NCI-H2081 treated with DMSO at 0.1 percent for 48 hours (cell line): ENCODE measurements at places on chromosomes 13 and 19.

GRCh38 chr19:13622766-13623715 is 116.8 kb upstream of the CACNA1A start:
- DNase-seq = no peak

DNA sequence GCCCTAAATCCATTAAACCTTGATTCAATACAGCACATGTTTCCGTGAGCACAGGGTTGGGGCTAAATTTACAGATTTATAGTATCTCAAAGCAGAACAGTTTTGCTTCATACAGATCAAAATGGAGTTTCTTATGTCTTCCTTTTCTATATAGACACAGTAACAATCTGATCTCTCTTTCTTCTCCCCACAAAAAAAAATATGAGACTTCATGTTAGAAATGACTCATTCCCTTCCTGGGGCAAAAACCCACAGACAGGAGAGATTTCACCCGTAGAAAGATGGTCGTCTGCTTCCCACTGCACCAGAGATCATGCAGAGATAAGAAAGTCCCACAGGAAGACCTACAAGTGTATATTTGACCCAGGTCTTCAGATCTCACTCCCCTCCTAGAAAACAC is 7.7 kb upstream of the ZNF611 start:
- DNase-seq = no peak

- DNase-seq = no peak
Measured at GRCh38 chr13:76825430-76825829, 60.8 kb downstream of the KCTD12 start.

- DNase-seq = no peak
Measured at GRCh38 chr19:15123900-15124299, 16.7 kb downstream of the SYDE1 start.

- DNase-seq = no peak
Measured at GRCh38 chr19:47024502-47024901, 4.9 kb downstream of the NPAS1 start.

DNA sequence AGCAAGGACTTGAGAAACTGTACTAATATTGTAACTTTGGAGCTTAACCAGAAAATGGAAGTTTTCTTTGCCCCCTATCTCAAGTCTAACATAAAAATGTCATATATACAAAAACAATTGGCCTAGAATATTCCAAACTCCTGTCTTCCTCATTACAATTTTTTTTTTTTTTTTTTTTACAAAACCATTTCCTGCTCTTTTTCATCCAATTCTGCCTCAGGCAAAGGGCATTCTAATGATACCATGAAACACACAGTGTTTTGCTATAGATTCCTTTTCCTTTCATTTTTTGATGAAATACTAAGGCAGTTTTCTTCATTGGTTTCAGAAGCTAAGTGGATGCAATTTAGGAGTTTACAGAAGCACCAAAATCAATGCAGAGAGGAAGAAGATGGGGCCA is 119.7 kb downstream of the LHFPL6 start:
- no peak for DNase-seq

DNA sequence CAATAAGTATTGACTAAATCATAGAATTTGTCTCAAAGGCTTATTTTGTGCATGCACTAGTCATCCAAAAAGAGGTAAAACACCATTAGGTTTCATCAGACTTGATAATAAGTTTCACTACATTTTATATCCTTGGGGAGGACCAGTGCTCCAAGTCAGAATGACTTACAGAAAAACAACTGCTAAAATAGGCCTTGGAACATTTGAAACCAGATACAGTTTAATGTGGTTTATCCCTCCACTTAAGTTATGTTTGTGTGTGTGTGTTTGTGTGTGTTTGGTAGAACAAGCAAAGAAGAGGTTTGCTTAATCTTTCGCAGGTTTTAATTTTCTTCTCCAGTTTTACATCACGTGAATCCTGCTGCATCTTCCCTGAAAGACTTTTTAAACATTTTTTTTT is 570.9 kb downstream of the PCDH9 start:
- DNase-seq = no peak

DNA sequence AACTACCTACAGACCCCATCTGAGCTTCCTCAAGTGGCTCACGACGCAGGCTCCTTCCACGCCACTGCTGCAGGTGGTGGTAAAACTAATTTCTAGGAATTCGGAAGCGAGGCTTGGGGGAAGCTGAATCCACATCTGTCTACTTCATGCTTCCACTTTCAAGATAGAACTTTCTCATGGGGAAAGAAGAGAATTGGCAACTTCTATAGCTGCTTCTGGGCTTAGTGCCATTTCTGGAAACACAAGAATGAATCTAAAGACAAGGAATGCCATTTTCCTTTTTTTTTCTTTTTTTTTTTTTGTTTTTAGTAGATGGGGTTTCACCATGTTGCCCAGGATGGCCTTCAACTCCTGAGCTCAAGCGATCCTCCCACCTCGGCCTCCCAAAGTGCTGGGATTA is 2.8 kb upstream of the NLRP12 start:
- DNase-seq = no peak

DNA sequence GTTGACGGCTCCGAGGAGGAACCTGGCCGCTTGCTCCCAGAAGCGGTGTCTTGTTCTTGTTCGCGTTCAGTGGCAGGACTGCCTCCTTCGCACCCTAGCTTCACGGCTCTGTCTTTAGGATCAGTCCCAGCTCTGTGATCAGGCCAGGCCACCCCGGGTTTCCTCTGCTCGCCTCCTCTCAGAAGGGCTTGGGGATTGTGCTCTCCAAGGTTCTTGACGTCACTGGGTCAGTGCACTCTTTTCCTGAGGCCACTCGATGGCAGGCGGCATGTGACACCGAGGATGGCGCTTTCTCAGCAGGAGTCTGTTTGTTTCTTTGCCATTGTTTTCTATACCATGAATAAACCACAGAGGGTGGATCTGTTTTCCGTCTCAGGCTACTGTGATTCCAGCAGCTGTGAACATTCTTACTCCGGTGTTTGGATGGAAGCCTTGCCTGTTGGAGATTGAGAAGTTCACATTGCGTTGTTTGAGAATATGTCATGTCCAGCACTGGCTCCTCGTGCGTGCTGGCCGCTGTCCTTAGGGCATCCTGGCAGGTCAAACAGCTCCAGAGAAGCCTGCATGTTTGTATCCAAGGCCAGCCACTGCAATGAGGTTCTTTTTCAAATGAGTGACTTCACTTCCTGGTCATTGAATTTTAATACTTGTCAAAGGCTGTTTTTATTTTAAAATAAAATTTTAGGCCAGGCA is 44.5 kb downstream of the SLC7A9 start:
- DNase-seq = no peak

- DNase-seq = peak; percentile 3
Measured at GRCh38 chr19:3687774-3688706, 12.2 kb downstream of the PIP5K1C start.

DNA sequence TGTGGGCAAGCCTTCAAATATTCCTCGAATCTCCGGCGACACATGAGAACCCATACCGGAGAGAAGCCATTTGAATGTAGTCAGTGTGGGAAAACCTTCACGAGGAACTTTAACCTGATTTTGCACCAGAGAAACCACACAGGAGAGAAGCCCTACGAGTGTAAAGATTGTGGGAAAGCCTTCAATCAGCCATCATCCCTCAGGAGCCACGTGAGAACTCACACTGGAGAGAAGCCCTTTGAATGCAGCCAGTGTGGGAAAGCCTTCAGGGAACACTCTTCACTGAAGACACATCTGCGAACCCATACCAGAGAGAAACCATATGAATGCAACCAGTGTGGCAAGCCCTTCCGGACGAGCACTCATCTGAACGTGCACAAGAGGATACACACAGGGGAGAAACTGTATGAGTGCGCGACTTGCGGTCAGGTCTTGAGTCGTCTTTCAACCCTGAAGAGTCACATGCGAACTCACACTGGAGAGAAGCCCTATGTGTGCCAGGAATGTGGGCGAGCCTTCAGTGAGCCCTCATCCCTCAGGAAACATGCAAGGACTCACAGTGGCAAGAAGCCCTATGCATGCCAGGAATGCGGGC is 28.8 kb downstream of the ZNF333 start:
- no peak for DNase-seq

DNA sequence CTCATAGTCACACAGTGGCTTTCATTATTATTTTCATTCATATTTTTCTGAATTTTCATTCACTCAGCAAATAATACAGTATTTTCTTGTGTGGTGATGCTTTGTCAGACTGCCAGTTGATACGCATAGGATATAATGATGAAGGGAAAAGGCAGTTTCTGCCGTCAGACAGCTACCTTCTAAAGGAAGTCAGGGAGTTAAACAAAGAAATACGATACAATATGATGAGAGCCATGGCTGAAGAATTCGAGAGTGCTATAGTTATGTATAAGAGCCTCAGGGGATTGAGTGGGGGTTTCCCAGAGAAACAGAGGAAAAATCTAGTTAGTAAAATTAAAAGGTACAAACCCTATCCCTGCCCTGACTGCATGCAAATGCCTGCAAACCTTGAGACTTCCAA is 479.1 kb downstream of the OLFM4 start:
- no peak for DNase-seq

DNA sequence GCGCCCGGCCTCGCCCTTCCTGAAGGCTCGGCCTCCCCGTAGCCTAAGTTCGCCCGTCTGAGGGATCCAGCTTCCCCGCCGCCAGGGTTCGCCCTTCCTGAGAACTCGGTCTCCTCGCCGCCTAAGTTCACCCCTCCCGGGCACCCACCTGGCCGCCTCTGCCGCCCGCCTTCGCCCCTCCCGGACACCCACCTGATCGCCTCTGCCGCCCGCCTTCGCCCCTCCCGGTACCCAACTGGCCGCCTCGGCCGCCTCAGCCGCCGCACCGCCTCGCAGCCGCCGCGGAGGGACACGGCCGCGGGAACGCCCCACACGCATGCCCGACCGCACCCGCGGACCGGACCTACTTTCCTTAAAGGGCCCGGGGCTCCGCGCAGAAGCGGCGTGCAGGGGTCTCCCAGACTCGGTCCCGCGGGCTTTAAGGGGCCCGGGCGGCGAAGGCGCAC is at the start of gene MOB3A:
TSS of gene MOB3A (minus strand) at position 293 of the 446 bp plus-strand sequence. CDS start 17,766 bp downstream, outside the sequence.
- peak; percentile 76 for DNase-seq

- DNase-seq = no peak
Measured at GRCh38 chr13:101627556-101627943, 175.1 kb downstream of the ITGBL1 start.

DNA sequence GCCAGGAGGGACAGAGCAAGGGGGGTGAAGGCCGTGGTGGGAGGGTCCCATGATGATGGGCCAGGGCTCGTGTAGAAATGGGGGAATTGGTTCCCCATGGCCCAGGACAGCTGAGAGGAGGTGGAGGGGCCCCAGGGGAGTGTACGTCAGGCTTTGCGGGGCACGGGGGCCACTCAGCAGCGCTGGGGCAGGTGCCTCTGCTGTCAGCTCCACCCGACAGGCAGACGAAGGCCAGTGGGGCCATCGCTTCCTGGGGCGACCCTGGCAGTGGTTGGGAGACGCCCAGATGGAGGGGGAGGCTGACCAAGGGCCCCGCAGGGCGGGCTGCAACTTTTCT is 1.9 kb upstream of the TEKTIP1 start:
- DNase-seq = no peak

- no peak for DNase-seq
Measured at GRCh38 chr13:101942038-101942437, 459.8 kb downstream of the FGF14 start.

DNA sequence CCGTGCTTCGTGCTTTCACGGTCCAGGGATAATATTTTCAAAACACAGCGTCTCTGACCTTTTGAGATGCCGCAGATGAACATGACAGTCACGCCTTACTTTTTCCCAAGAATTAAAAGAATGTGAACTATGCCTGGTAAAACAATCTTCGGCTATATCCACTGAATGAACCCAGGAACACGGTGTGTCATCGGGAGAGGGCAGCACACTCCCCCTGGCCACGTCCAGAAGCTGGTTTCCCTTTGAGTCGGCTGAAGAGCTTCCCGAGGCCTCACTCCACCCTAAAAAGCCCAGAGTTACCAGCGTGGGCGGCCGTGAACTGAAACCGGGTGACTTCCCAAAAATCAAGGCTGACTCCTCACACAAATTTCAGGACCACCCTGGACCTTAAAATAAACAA is 22.9 kb upstream of the SHISA2 start:
- DNase-seq = no peak

DNA sequence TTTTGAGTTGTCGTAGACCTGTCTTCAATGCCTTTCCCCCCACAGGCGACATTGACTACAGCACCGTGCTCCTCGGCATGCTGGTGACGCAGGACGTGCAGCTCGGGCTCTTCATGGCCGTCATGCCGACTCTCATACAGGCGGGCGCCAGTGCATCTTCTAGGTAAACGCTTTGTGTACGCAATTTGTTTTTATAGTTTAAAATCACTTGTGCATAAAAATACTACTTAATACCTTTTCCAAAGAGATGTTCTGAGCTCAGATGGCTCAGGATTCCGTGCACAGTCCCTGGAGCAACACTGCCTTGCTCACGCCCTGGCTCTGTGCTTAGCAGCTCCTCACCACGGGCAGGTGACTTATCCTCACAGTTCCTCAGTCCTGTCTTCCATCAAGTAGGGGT is 30.1 kb upstream of the DCUN1D2 start:
- DNase-seq = no peak

GRCh38 chr19:18729933-18730530 is 46.6 kb downstream of the CRTC1 start:
- DNase-seq = no peak

DNA sequence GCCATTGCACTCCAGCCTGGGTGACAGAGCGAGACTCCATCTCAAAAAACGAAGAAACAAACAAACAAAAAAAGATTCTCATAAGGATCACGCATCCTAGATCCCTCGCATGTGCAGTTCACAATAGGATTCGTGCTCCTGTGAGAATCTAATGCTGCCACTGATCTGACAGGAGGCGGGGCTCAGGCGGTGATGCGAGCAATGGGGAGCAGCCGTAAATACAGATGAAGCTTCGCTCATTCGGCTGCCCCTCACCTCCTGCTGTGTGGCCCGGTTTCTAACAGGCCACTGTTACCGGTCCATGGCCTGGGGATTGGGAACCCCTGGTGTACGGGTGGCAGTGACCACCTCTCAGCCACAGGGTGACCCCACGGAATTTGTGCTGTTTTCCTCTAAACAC is 98.2 kb upstream of the MRI1 start:
- no peak for DNase-seq

DNA sequence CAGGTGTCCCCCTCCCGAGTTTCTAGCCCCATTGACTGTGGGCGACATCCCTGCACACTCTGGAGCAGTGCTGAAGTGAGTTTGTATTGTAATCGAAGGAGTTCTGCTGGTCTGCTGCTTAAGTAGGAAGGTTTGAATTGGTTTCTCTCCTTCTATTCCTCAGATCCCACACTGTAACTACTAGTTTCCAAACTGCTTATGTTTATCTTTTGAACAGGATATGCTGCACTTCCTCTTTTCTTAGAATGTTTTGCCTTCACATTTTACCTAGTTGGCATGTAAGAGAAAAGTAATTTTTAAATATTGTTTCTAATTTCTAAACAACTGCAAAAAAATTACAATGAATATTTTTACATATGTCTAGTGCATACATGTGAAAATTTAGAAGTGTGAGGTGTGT is 511.8 kb downstream of the KLF12 start:
- no peak for DNase-seq

DNA sequence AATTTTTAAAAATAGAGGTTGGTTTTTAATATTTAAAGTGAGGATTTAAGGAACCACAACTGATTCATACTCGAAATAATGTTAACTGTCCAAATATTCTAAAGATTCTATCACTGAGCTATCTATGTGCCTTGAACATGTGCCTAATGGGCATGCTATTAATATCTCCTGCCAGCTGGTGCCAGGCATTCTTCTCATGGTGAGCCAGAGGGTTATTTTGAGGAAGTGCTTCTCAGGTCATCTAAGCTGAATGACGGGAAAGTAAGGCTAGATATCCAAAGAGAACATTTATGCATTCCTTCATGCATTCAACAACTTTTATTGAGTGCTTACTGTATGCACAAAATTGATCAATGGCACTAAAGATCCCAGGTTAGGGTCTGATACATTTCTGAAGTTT is 138.2 kb downstream of the PIBF1 start:
- no peak for DNase-seq

GRCh38 chr13:71677124-71677523 is 189.9 kb downstream of the DACH1 start:
- no peak for DNase-seq
